ENCODE measurements at places on chromosomes 6 and 20.

DNA sequence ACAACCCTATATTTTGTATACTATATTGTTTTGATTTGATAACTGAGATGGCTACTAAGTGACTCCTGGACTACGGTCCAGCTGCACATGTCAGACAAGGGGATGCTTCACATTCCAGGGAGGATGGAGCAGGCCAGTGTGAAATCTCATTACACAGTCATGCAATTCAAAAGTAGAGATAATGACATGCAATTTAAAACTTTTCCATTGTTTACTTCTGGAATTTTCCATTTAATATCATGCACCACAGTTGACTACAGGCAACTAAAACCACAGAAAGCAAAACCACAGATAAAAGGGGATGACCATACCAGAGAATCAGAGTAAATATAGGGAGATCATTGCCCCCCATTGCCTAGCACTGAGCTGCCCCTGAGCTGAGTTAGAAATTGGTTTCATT lies 366.4 kb downstream of the BTBD9 start:
- no peak for DNase-seq

- DNase-seq: no peak
Observed at GRCh38 chr6:35377002-35377401, 34.6 kb downstream of the PPARD start.

DNA sequence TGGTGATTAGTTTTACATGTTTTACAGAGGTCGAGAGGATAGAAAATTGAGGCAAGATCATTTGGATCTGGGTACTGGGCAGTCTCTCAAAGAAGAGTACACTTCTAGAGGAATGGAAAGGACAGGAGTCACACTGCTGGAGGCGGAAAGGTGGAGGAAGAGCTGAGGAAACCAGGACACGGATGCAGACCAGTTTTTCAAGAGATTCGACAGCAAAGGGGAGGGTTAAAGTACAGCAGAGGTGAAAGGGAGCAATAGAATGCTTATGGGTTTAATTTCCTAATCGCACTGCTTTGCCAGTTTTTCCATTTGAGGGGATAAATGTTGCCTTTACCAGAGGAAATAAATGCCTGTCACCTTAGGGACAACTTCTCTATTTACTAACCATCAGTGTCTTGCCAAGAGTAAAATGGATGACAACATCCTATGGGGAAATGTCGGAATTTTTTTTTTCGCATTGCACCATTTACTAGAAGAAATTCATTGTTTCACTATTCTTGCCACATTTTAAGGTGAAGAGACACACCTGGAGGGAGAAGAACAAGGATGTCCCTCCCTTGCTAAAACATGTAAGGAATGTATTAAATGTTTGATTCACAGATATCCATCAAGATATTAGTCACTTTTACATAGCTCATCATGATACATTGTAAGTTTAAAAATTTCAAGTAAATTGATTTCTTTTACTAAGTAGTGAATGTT lies 226.6 kb downstream of the COL12A1 start:
- DNase-seq: no peak

DNA sequence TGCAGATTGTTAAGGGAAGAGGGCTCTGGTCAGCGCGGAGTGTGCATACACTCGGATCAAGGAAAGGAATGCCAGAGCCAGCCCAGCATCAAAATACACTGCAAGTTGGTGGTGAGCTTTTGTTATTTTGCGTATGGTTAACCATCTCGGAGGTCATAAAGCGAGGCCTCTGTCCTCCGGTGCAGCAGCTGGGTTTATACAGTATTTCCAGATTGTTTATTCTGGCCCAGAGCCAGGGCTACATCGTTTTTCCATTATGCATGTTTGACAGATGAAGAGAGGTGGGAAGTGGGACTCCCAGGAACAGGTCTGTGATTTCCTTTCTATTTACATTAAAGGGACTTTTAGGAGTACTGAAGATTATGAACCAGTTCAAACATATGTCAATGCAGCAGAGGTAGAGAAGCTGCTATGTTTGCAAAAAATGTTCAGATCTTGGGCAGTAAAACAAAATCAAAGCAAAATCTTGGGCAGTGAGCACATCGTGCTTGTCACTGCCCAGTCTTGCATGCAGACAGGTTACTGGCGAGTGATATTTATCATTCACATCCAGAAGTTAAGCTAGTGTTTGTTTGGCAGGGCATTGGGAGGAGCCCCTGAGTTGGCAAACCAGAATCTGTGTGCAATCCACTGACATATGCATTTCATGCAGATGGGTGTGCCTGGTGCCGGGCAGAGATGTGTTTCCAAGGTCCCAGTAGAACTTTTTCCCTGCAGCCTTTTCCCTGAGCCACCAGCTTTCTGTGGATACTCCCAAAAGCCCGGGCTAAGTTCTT lies 256.3 kb upstream of the TAB2 start:
- no peak for DNase-seq

- no peak for DNase-seq
Observed at GRCh38 chr6:156715839-156716238, 61.3 kb upstream of the ARID1B start.
